Activated T-cell treated with anti-CD3 and anti-CD28 coated beads, Interleukin-2, amount 50 U/mL, for 72 hours (primary cell): ENCODE measurements at places on chromosomes 13 and 19. TPM values are rescaled to one million over a fixed set of nuclear protein-coding genes. Genes with fewer than 3 reads are reported as not detected.

DNA sequence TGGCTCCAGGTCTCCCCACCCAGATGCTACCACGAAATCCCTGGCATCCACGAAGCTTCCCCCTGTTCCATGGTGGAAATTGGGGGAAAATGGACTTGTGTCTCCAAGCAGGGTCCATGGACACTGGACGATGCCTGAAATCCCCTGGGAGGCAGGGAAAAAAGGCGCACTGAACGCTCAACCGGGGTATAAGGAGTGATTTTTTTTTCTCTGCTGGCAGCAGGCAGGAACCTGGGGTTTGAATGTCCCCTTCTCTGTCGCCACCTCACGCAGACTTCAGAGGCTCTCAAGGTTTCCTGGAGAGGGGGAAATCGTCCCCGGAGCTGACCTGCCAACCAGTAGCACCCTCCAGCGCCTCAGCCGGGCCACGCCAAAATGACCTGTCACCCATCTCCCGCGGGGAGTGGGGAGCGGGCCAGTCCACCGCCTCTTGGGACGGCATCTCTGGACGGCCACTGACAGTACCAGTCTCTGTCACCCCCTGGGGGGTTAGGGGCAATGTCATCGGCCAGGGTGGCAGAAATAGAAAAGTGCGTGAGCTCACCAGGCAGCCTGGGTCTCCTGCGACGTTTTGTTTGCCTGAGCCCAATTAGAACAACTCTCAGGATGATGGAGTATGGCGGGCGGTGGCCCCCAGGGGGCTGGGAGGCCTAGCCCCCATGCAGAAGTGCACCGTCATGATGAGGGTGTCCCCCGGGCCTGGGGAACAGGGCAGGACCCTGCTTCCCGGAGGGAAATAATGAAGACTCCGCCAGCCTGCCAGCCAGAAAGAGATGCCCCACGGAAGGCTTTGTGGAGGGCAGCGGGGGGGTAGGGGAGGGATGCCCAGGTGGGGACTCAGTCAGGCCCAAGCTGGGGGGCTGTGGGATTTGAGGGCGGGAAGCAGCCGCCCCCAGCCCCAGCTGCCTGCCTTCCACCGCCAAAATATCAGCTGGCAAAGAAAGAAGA, 2.6 kb downstream of the PTPRS start:
- peaks cover 12% of the 10 kb centered on the region for H3K4me1 ChIP-seq
- H3K36me3 ChIP-seq, result no peaks in the 10 kb centered on the region
- H3K27ac ChIP-seq, result no peak overlapping the region
- H3K27me3 ChIP-seq, result peaks cover 63% of the 10 kb centered on the region
- no peak for DNase-seq
- H3K4me3 ChIP-seq, result no peak overlapping the region

KANK3 gene
- 1.6 TPM for total RNA-seq

PROZ gene
- total RNA-seq, result not detected

GRCh38 chr19:39236527-39236926, 8.3 kb downstream of the IFNL3 start:
- no peaks in the 10 kb centered on the region for H3K36me3 ChIP-seq
- H3K27ac ChIP-seq, result no peak overlapping the region
- H3K4me1 ChIP-seq, result peaks cover 17% of the 10 kb centered on the region
- DNase-seq, result peak; percentile 21
- no peaks in the 10 kb centered on the region for H3K27me3 ChIP-seq
- peak overlapping the region; percentile 76 for H3K4me3 ChIP-seq

ZNF799 gene
- 3.4 TPM for total RNA-seq

DNA sequence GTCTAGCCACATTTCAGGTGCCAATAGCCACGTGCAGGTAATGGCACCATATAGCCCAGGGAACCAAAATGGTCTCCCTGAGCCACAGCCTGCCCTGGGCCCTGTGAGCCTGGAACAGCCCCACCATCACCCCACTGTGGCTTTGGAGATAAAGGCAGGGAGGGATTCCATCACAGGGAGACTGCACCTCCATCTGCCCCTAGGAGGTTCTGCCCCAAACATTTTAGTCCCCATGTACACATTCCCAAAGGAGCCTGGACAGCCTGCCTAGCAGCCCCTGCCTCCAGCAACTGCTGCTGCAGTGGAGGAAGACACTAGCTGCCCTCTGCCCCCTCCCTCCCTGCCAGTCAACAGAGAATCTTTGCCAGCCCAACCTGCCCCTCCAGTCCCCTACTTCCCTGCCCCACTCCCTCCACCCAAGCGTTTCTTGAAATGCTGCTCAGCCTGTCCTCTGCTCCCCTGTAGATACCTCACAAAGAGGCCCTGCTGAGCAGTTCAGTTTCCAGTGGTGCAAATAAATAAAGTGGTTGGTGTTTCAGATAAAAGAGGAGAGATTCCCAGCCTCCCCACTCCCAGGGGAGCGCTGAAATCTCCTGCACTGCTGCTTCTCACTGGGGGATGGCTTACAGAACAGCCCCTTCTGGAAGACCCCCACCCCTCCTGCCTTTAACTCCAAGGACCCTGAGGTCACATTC, 921.8 kb downstream of the UQCRFS1 start:
- no peaks in the 10 kb centered on the region for H3K27me3 ChIP-seq
- H3K36me3 ChIP-seq, result no peaks in the 10 kb centered on the region
- no peak for DNase-seq
- H3K27ac ChIP-seq, result no peak overlapping the region
- no peak overlapping the region for H3K4me3 ChIP-seq

SIGLEC8 gene
- not detected for total RNA-seq

TUBA3C gene
- total RNA-seq, result not detected

DNA sequence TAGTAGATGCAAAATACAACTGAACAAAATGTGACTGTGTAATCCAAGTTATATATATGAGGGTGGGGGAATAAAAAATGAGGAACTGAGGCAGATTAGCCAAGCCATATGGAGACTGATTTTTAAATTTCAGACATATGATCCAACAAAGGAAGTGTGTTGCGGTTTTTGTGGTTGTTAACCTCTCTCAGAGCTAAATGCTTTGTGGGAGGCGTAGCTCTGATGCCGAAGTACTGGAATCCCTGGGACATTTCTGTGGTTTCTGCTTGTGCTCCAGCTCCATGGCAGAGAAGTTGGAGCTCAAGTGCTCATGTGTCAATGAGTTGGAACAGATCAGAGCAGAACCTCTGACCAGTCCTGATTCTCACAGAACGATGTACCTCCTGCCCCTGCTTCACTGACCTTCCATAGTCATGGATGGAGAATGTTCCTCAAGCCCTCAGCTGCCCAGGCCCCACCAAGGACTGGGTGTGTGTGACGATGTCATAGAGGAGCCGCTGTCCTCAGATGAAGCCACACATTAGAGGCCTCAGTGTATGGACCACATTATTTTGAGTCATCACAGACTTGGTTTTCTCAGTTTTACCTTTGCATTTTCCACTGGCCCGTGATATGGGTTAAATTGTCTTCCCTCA, 107.6 kb downstream of the SOX1 start:
- H3K4me1 ChIP-seq, result no peaks in the 10 kb centered on the region
- no peaks in the 10 kb centered on the region for H3K27me3 ChIP-seq
- H3K4me3 ChIP-seq, result no peak overlapping the region
- no peak for DNase-seq
- no peak overlapping the region for H3K27ac ChIP-seq
- no peaks in the 10 kb centered on the region for H3K36me3 ChIP-seq

- DNase-seq, result peak; percentile 92
- H3K27me3 ChIP-seq, result no peaks in the 10 kb centered on the region
- H3K36me3 ChIP-seq, result peaks cover 5% of the 10 kb centered on the region
- peaks cover 46% of the 10 kb centered on the region for H3K4me1 ChIP-seq
- peak within 1 kb of the TSS; percentile 86 for H3K4me3 ChIP-seq
Observed at GRCh38 chr19:48169939-48170803, at the start of the genes LIG1 and ZSWIM9. Gene LIG1 (minus strand): TSS chr19:48170344. CDS start chr19:48165566, 4,778 bp downstream. Gene ZSWIM9 (plus strand): TSS chr19:48170680. CDS start chr19:48171803, 1,123 bp downstream.

SYNE4 gene
- 3.3 TPM for total RNA-seq

LILRA2 gene
- total RNA-seq, result not detected

GRCh38 chr13:113756441-113757097, 2.5 kb upstream of the TMEM255B start:
- no peak overlapping the region for H3K4me3 ChIP-seq
- peaks cover 21% of the 10 kb centered on the region for H3K4me1 ChIP-seq
- H3K36me3 ChIP-seq, result peaks cover 2% of the 10 kb centered on the region
- DNase-seq, result no peak
- peaks cover 49% of the 10 kb centered on the region for H3K27me3 ChIP-seq

DNA sequence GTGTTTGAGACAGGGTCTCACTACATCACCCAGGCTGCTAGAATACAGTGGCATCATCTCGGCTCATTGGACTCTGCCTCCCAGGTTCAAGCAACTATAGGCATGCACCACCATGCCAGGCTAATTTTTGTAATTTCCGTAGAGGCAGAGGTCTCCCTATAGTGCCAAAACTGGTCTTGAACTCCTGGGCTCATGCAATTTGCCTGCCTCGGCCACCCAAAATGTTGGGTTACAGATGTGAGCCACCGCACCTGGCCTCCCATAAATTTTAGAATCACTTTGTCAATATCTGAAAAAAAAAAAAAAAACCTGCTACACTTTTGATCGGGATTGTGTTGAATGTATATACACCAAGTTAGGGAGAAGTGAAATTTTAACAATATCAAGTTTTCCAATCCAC, 11.9 kb upstream of the PLEKHF1 start:
- H3K4me3 ChIP-seq, result no peak overlapping the region
- peaks cover 3% of the 10 kb centered on the region for H3K36me3 ChIP-seq
- peaks cover 10% of the 10 kb centered on the region for H3K4me1 ChIP-seq
- DNase-seq, result no peak
- H3K27ac ChIP-seq, result no peak overlapping the region

- peaks cover 18% of the 10 kb centered on the region for H3K36me3 ChIP-seq
- no peak overlapping the region for H3K4me3 ChIP-seq
- H3K27ac ChIP-seq, result no peak overlapping the region
Observed at GRCh38 chr19:11656535-11656934, 59.3 kb downstream of the ZNF627 start.

DNA sequence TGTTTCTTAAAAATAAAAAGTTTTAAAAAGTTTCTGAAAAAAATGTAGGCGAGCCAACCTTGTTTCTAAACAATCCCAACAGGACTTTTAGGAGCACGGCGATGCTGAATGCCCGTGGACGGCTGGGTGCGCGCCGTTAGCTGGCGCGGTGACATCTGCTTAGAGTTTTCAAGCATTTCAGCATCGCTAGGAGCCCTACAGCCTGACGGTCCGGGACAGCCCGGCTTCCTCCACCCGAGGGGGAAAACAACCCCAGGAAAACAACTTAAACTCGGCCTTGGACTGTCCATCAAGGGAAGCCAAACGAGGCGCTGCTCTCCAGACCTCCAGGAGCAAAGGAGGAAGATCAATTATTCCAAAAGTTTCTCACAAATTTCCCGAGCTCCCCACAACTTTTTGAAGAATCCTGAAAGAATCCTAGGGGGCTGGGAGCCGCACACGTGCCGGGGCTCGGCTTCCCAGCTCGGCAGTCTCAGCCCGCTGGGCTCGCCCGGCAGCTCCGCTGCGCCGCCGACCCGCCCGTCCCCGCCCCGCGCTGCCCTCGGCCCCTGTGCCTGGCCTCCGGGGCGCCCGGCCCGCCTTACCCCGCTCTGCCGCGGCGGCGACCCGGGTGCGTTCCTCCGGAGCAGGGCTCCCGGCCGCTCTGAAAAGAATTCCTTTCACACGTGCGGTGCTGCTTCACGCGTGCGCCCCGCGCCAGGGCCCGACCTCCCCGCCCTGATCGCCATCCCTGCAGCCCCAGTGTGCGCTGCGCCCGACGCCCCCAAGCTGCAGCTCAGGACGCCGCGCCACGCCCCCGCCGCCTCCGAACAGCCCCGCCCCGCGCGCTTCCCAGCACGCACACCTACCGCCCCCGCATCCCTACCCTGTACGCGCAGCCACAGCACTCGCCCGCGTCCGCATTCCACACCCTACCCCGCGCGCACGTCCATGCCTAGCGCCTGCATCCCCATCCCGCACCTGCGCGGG, at the start of gene GJA3:
Gene GJA3 (minus strand): TSS at position 747 of the 969 bp plus-strand sequence. CDS start 17,764 bp downstream, outside the sequence.
- H3K27me3 ChIP-seq, result peaks cover 48% of the 10 kb centered on the region
- peak within 1 kb of the TSS; percentile 70 for H3K27ac ChIP-seq
- H3K4me3 ChIP-seq, result peak within 1 kb of the TSS; percentile 95
- H3K36me3 ChIP-seq, result peaks cover 1% of the 10 kb centered on the region

GRCh38 chr13:79090552-79091124, 315.4 kb downstream of the RBM26 start:
- no peak overlapping the region for H3K4me3 ChIP-seq
- H3K27me3 ChIP-seq, result peaks cover 9% of the 10 kb centered on the region
